Suppressor macrophage (primary cell): ENCODE measurements at places on chromosomes 5 and 9.

GRCh38 chr9:97514531-97514930 is 13.1 kb downstream of the TMOD1 start:
- DNase-seq = no peak

GRCh38 chr5:135141303-135142268 is 107.6 kb upstream of the PITX1 start:
- peak; percentile 21 for DNase-seq

DNA sequence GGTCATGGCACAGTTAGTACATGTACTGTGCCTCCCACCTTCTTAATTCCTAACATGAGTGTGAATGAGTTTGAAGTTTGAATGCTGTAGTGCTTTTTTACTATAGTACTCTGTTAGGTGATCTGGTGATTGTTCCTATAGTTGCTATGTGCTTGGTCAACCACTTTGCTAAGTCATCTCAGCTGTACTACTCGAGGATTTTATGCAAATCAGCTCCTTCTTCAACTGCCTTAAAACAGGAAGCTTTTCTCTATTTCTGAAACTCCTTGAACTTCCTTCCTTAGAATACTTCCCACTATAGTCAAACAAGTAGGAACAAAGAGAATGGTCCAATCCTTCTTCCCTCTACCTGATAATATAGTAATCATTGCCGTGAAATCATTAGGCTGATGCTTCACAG is 219.6 kb downstream of the CTNND2 start:
- DNase-seq = peak; percentile 37

DNA sequence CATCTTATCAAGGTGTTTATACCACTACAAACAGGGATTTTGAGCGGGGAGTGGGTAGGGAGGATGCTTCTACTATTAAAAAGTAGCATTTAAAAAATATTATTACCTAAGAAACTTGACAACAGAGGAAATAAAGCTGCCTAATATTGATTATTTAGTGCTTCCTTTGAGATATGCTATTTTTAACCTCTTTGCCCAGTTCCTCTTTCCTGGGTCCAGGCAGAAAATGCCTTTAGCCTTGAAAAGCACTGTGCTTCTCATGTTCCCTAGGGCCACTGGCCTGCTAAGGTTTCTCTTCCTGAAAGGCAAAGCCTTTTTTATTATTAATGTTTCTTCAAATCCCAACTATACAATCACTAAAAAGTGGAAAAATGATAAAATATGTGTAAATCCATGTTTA is 217.2 kb upstream of the HAPLN1 start:
- peak; percentile 19 for DNase-seq

GRCh38 chr9:92952906-92953610 is 5.7 kb downstream of the FGD3 start:
- no peak for DNase-seq

GRCh38 chr9:137077010-137077747 is at the start of gene UAP1L1:
Gene UAP1L1, plus strand, starts transcription at chr9:137077517. Its CDS starts 16 bp downstream, at chr9:137077533.
- peak; percentile 90 for DNase-seq

DNA sequence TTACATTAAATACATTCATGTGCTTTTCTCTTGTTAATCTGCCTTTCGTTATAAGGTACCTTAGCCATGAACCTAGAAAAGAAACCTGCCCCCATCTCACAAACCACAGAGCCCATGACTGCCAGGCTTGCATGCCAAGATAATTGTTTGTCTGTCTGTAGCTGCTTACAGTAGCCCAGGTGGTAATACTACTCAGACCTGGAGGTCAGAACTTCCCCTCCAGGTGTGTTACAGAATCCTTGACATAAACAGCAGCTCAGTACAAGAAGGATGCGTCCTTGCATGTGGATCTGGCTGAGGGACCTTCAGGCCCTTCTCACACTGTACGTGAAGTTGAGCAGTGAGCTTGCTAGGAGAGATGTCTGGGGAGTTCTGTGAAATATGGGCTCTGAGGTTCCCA is 291.4 kb downstream of the CSNK1G3 start:
- no peak for DNase-seq

DNA sequence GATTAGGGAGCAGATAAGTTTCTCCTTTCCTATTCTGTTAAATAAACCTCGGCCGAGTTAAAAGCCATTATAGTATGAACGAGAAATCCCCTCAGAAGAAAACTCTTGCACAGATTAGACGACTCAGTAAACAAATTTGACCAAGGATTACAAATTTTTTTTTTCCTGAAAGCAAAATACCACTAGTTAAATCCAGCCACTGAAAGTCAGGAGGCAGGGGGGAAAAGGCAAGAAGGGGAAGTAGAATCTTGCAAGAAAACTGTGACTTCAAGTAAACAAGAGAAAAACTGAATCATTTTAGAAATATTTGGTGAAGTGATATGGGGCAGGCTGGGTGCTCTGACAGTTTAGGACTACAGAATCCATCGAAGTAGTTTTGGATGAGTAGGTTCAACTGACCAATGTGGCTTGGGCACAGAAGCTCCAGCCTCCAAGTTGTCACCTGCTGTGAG is 251.0 kb downstream of the DENND1A start:
- peak; percentile 43 for DNase-seq

DNA sequence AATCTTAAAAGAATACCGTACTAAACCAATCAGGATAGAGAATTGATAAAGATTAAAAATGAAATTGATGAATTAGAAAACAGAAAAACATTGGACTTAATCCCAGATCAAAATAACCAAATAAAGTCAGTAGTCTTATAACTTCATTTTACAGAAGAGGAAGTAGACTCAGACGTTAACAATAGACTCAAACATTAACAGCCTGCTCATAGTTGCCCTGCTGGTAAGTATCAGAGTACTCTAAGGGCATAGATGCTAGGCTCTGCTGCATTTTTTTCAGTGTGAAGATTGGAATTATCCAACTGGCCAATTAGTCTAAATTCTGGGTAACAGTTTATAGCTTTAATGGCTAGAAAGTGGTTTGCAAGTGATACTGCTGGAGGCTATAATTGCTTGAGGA is 42.9 kb downstream of the ADGRV1 start:
- no peak for DNase-seq

- DNase-seq = no peak
Observed at GRCh38 chr5:13739479-13739878, 205.0 kb downstream of the DNAH5 start.

DNA sequence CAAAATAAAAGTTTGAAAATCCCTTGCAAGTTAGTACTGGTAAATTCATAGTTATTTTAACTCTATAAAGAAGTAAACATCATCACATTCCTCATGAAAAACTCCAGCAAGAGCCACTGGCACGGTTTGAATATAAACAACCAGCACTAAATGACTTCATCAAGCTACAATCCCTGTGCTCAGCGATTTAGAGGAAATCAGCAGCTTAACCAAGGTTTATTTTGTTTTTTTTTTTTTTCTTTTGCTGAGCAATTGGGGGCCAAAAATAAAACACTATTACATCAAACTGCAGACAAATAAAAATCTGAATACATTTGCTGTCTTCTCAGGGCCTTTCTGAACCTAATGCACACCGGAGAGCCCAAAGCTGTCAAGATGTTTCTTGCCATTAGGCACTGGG is 106.2 kb upstream of the SLC24A2 start:
- no peak for DNase-seq

GRCh38 chr9:20650750-20651299 is 28.5 kb upstream of the MLLT3 start:
- no peak for DNase-seq

- DNase-seq = no peak
Observed at GRCh38 chr9:87863882-87864465, 18.7 kb upstream of the SPATA31E1 start.

GRCh38 chr9:77469515-77470231 is 178.4 kb downstream of the GNA14 start:
- no peak for DNase-seq

GRCh38 chr5:93893075-93893474 is 151.7 kb upstream of the POU5F2 start:
- DNase-seq = no peak

GRCh38 chr9:121367306-121368137 is 2.5 kb downstream of the STOM start:
- no peak for DNase-seq

GRCh38 chr5:36147681-36148080 is 4.0 kb downstream of the LMBRD2 start:
- DNase-seq = no peak

- no peak for DNase-seq
Observed at GRCh38 chr5:132470010-132470392, 20.6 kb downstream of the IRF1 start.

GRCh38 chr9:89916001-89916597 is 311.3 kb downstream of the GADD45G start:
- DNase-seq = no peak

DNA sequence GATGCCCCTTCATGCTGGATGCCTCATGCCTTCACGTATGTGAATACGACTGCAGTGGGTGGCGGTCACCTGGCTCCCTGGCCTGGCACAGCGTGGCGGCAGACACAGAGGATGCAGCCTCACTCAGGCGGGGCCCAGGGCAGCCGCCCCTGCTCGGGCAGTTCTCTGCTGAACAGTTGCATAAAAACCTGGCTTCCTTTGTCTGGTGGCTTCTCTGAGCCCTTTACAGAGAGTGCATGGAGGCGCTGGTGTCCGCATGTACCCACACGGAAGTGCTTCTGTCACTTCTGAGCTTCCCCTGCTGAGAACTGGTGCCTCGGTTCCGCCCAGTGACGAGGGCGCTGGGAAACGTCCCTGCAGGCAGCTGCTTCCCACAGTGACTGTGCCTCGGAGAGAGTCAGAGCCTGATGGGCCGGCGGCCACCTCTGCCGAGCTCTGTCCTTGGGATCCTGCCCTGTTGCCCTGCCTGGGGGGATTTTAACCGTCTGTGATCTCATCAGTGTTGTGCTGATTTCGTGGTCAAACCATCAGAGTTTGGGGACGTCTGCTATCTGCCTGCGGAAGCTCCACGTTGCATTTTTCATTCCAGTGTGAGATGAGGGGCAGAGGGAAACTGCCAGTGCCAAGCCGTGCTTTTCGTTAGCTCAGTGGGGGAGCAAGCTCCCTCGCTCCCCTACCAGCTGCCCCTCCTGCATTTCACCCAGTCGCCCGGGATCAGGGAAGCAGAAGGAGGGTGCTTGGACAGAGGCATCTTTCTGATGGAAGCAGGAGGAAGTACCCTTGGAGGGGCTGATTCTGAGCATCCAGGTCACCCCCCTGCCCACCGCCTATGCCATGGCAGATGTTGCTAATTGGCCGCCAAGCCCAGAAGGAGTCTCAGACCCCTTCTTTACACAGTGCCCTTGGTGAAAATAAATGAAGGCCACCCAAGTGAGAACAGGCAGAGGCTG is 153.0 kb upstream of the COL5A1 start:
- DNase-seq = no peak

DNA sequence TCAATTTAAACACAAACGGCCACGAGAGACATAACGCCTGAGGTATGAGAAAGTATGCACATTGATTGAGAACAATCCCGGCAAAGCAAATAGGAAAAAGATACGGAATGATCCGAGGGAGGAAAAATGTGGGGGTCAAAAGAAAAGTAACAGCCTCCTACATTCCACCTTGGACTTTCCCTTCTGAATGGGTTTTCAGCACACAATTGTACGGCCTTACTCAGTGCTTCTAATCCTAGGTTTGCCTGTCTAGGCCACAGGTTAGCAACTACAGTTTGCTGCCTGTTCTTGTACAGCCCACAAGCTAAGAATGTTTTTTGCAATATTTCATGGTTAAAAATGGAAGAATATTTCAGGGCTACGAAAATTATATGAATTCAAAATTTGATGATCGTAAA is 46.2 kb upstream of the RNF20 start:
- DNase-seq = no peak

DNA sequence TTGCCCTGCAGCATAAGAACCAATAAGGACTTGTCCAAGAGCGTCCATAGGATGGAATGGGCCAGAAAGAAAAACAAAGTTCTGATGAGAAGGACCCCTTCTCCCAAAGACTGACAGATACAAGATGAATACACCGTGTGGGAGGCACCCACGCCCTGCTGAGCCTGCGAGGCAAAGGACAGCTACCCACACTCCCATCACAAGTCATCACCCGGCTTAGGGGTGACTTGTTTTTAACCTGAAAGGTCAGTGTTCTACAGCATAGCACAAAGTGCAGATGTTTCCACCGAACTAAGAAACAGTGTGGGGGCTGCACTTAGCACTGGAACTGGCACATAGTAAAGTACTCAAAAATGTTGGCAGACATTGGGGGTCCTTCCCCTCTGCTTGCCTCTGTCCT is 13.9 kb downstream of the TNIP1 start:
- DNase-seq = peak; percentile 45

DNA sequence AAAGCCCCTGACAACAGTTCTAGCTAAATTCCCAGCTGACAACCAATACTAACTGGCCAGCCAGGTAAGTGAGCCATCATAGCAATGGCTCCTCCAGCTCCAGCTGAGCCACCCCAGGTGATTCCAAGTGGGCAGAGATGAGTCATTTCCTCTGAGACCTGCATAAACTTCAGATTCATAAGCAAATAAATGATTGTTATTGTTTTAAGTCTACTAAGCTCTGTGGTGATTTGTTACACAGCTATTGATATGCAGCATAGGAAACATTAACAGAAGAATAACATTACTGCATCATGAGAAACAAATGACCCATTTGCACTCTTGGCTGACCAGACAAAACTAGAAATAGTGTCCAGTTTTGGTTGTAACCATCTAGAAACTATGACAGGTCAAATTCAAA is 60.3 kb downstream of the TTC39B start:
- no peak for DNase-seq

DNA sequence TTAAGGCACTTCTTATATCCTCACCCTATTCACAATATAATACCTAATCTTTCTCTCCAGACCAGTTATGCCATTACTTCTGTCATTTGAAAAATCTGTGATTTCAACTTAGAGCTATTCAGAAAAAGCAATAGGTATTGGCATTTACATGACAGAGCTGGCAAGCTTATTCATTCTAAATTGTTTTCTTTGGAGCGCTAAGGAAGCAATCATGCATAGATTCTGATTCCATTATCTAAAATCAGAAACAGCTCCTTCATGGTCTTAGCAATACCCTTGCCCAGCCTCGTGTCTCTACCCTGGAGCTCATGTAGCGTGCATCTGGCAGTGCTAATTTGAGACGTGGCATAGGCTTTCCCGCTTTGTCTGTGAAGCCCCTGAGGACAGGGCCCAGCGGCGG is 4.5 kb downstream of the SLC1A1 start:
- DNase-seq = no peak

GRCh38 chr5:150642567-150642927 is 2.1 kb downstream of the SYNPO start:
- no peak for DNase-seq

DNA sequence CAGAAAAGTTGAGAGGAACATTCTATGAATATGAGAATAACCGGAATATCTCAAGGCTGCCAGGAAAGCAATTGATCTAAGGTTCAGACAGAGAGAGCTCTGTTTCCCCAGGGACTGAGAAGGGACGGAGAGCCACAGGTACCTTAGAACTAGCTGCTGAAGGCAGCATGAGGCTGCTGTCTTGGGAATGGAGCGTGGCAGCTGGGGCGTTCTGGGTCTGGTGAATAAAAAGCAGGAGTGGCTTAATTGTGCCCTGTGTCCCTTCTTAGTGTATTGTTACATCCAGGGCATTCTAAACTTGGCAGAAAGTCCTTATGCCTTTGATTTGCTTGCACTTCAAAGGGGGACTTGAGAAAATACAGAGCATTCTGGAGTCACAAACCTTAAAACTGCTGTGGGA is 434.5 kb downstream of the KDM4C start:
- DNase-seq = no peak

- no peak for DNase-seq
Observed at GRCh38 chr5:126433701-126434100, 10.5 kb downstream of the GRAMD2B start.
